HS-27A (cell line): ENCODE measurements at places on chromosomes 16 and 17.

DNA sequence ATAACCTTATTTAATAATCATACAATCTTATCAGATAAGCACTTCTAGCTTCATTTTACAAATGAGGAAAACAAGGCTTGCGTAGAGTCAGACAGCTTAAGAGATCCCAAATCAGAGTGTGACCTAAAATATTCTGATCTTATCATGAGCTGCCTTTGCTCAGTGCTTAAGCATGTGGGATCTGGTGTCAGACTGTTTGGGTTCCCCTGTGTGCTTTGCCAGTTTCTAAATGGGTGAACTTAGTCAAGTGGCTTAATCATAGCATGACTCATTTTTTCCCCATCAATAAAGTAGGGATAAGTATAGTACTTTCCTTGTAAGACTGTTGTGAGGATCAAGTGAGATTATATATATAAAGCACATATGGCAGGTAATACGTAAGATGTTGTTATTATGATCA, 612.6 kb upstream of the C16orf82 start:
- no peak for DNase-seq

DNA sequence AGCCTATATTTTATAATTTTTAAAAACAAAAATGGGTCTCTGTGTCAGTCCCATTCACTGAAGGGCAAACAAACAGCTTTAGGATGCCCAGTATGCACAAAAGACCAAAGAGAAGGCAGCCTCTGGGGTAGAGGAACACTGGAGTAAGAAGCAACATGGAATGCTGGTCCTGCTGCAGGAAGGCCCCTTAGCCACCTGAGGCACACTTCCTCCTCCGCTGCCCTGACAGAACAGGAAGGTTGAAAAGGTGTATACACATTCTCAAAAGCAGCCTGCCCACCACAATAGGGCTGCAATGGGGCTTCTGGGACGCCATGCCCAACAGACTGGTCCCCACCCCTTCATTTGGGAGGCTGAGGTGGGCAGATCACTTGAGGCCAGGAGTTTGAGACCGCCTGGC, 19.5 kb downstream of the TOM1L2 start:
- no peak for DNase-seq

GRCh38 chr17:55383771-55384642, 37.6 kb downstream of the MMD start:
- no peak for DNase-seq

- DNase-seq, result no peak
Measured at GRCh38 chr17:6548578-6549330, 7.6 kb downstream of the PITPNM3 start.

DNA sequence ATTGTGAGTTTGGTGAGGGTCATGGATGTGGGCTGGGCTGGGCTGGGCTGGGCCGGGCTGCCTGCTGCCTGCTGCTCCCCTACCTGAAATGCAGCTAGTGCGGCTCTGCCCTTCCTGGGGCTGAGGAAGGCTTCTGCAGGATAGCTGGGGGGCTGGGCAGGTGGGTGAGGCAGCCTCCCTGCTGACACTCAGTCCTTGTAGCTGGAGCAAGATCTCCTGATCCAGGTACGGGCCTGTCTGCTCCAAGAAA, 4.7 kb downstream of the RPL13 start:
- no peak for DNase-seq

DNA sequence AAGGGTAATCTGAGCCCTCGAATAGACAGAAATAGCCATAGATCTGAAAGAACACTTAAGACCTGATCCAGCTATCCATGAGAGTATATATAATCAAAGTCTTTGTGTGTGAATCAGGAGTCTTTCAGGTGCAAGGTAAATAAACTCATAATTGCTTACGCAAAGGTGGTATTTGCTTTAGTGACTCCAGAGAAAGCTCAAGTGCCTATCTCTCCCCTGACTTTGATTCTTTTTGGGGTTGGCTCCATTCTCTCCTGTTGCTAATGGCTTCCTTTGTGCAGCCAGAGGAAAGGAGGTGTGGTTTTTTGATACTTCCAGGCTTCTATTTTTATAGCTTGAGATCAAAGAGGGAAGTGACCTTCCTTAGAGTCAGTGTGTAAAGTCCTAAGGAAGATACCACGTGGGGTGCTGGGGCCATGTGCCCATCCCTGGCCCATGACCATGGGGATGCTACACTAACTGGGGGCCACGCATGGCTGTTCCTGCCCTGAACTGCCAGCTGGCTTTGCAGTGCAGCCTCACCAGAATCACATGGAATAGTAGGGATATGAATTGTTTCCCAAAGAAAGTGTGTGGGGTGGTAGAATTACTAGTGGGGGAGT, 45.8 kb downstream of the TENT4B start:
- DNase-seq, result no peak
